ENCODE measurements at places on chromosomes 1 and 21.

DNA sequence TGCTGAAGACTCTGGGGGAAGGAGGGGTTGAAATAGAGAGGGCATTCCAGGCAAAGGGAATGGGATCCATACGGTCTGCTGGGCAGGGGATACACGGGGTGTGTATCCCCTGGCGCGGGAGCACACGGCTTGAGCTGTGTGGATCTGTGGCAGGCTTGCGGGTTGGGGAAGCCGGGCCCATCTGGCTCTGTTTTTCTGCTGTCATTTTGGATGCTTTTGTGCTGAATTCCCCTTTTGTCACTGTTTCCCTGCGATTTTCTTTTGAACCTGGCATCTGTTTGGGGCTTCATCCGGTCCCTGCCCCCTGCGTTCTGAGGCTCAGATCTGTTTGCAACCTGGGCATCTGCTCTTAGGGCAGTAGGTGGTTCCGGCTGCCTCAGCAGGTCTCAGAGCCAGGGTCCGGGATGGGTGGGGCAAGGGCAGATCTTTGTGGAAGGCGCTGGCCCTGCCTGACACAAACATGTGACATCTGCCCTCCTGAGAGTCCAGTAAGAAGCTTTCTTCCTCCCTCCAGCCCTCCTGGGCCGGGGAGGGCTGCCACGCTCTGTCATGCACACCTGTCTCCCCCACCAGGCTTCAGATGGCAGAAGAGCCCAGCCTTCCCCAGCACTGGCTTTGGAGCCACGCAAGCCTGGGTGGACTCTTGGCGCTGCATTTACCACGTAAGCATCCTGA, 84.0 kb downstream of the IGSF21 start:
- DNase-seq, result no peak

DNA sequence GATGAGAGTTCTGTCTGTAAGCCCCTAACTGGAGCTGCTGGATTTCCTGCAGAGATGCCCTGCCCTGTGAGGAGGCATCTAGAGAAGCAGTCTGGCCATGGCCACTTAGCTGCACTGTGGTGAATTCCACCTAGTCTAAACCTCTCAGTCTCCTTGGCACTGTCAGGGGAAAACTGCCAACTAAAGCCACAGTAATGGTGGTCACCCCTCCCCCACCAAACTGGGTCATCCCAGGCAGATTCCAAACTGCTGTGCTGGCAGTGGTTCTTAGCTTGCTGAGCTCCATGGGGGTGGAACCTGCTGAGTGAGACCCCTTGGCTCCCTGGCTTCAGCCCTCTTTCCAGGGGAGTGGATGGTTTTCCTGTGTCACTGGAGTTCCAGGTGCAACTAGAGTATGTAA, 740.6 kb downstream of the RWDD3 start:
- DNase-seq, result no peak

- DNase-seq, result no peak
These were observed 931 bp upstream of the CLSTN1 start for GRCh38 chr1:9824702-9825089.

GRCh38 chr1:163912170-163912884, 590.6 kb downstream of the NUF2 start:
- DNase-seq, result no peak
